ENCODE measurements at places on chromosomes 16 and 17. TPM values are rescaled to one million over a fixed set of nuclear protein-coding genes. Genes with fewer than 3 reads are reported as not detected.

The CD7 gene
- total RNA-seq = not detected

DNA sequence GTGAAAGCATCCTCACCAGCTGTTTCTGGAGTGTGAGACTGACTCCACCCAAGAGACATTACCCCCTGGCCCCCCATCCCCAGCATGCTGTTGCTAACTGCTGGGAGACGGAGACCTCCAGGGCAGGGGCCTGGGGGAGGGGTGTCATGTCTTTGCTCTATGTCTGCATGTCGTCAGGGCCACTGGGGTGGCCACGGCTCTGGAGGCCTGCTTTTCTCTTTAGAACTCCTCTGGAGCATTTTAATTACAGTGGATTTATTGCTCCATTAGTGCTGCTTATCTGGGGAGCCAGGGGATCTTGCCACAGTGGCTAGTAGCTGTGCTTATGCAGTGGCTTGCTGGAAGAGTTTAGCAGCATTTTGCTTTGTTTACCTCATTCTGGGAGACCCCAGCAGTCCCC lies 32.3 kb downstream of the CLEC16A start:
- H3K27ac ChIP-seq = no peak overlapping the region
- peaks cover 27% of the 10 kb centered on the region for H3K4me1 ChIP-seq
- no peak overlapping the region for H3K4me3 ChIP-seq
- no peak for DNase-seq
- no peaks in the 10 kb centered on the region for H3K36me3 ChIP-seq

GRCh38 chr17:65131946-65132345 lies 5.2 kb upstream of the RGS9 start:
- H3K4me1 ChIP-seq = no peaks in the 10 kb centered on the region
- peaks cover 17% of the 10 kb centered on the region for H3K27me3 ChIP-seq
- no peak overlapping the region for H3K27ac ChIP-seq
- H3K4me3 ChIP-seq = no peak overlapping the region
- DNase-seq = no peak

DNA sequence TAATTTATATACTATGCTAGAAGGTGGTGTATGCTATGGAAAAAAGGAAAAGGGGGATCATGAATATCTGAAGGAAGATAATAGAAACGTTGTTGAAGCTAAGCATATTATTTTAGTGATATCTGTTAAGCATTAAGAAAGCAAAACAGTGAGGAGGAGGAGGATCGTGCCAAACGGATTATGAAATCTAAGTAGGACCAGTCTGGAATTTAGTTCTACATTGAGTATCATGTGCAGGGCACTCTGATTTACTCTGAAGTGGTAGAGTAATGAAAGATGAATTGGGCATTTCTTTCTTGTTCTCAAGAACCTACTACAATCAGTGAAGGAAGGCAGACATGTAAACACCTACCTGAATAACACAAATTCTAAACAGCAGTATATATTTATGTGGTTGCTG lies 195.3 kb downstream of the CYB561 start:
- H3K27me3 ChIP-seq = no peaks in the 10 kb centered on the region
- H3K4me1 ChIP-seq = no peaks in the 10 kb centered on the region

The CMTM2 gene
- total RNA-seq = not detected

The SLFN13 gene
- total RNA-seq = 0.88 TPM

DNA sequence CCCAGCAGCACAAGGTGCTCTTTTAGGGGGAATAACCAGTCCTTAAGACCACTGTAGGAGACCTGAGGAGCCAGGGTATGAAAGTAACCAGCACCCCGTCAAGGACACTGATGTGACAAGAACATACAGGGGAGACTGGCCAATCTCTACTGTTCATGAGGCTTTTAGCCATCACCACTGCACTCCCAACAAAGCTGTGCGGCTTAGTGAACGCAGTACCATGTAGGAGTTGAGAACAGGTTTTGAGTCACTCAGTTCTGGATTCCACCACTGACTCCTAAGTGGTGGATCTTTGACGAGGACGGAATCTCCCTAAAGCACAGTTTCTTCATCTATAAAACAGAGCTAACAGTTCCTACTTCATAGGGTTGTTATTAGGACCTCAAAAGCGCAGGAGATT lies 26.8 kb downstream of the COG4 start:
- no peak for DNase-seq
- no peaks in the 10 kb centered on the region for H3K27me3 ChIP-seq
- peaks cover 6% of the 10 kb centered on the region for H3K4me1 ChIP-seq
- no peak overlapping the region for H3K27ac ChIP-seq
- H3K36me3 ChIP-seq = peaks cover 9% of the 10 kb centered on the region

- H3K4me1 ChIP-seq = no peaks in the 10 kb centered on the region
- no peaks in the 10 kb centered on the region for H3K27me3 ChIP-seq
- DNase-seq = no peak
- no peak overlapping the region for H3K27ac ChIP-seq
- H3K36me3 ChIP-seq = no peaks in the 10 kb centered on the region
- H3K4me3 ChIP-seq = no peak overlapping the region
Observed at GRCh38 chr16:75443298-75443697, 10.0 kb upstream of the CFDP1 start.

The TMIGD1 gene
- total RNA-seq = not detected

DNA sequence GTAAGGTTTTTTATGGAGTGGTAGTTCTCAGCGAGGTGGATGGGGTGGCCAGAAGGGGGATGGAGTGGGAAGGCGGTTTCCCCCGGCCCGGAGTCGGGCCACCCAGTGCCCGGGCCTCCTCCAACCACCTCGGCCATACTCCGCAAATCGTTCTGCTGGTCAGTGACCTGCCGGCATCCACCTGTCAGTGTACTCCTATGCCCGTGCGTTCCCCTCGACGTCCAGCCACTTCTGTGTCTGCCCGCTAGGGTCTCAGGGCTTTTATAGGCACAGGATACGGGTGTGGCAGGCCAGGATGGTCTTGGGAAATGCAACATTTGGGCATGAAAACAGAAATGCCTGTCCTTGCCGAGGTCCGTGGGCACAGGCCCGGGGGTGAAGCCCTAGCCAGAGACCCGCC lies 19.3 kb upstream of the ASGR2 start:
- no peak overlapping the region for H3K27ac ChIP-seq
- H3K4me1 ChIP-seq = peaks cover 29% of the 10 kb centered on the region
- DNase-seq = peak; percentile 40
- no peaks in the 10 kb centered on the region for H3K36me3 ChIP-seq
- H3K4me3 ChIP-seq = peak overlapping the region; percentile 27

DNA sequence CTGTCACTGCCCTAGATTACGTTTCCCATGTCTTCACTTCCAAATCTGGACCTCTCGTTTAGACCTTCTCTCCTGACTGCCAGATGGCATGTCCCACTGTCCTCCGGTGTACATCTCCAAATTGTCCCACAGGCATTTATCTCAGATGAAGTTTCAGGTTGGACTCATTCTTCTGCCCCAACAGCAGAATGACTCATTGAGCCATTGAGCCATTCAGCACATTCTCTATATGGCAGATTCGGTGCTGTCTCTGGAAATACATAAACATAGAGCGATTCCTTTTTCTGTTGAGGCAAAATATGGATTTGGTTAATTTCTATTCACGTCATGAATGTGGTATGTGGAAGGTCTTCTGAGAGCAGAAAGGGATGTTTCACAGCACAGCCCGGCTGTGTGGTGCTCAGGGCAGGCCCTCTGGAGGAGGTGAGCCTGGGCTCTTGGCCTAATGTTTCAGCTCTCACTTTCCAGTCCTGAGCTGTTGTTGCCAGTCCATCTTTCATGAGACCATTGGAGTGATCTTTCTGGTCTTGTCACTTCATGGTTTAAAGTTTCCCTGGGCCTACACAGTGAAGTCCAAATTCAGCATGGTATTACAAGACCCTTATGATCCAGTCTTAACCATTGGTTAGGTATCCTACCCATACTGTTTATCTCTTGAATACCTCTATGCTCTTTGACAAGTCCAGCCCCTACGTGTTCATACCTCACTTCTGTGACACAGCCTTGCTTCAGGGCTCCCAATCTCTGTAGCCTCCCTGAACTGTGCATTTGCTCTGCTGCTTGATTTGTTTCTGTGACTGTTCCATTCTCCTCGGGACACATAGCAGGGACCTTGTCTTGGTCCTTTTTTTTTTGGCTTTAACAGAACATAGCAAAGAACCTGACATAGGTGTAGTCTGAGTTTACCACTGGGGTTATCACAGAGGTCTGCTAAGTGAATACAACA lies 15.9 kb downstream of the HAPSTR1 start:
- H3K36me3 ChIP-seq = peaks cover 19% of the 10 kb centered on the region
- H3K4me3 ChIP-seq = no peak overlapping the region
- H3K27ac ChIP-seq = no peak overlapping the region
